ENCODE measurements at places on chromosomes 7 and 10. TPM values are rescaled to one million over a fixed set of nuclear protein-coding genes. Genes with fewer than 3 reads are reported as not detected.

DNA sequence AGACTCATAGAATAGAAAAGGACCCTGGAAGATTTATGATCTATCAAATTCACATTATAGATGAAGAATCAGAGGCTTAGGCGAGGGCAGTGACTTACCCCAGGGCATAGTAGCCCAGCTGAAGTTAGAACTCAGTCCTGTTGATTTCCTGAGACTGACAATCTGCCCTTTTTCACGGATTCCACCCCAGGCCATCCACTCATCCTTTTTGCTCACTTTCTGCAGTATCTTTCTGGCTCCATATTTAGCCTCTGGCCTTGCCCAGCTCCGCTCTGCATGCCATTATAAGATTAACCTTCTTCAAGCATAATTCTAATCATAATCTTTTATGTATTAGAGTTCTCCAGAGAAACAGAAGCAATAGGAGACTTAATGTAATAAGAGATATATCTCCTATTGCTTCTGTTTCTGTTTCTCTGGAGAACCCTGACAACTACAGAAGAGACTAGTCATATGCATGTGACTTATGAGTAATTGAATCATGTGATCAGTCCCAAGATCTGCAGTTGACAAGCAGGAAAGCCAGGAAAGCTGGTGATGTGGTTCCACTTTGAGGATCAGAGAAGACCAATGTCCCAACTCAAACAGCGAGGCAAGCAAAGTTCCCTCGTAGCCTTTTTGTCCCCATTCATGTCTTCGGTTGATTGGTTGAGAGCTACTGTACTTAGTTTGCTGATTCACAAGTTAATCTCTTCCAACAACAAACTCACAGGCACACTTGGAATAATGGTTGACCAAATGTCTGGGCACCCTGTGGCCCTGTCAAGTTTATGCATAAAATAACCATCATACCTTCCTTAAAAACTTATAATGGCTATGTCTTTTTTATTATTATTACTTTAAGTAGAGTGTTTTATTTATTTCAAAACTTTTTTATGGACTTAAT is 412.1 kb downstream of the SUGCT start:
- DNase-seq = no peak

DNA sequence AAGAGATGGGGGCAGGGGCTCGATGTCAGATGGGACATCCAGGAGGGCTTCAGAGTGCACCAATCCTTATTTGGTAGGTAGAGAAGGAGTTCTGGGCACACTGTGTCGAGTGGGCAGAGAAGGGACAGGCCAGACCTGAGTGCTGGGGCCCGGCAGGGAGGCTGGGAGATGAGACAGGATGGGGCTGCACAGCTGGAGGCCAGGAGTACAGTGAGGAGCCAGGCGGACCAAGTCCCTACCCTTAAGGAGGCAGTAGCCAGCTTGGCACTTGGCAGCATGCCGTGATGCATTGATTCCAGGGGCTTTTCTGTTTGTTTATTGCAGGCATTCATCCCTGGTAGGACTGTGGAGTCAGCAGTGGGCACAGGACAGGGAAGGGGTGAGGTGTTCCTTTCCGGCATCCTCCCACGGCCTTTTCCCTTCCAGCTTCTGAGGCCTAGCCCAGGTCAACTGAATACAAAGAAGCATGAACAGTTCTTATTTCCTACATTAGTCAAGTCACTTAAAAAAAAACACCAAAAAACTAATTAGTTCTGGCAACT is 168.8 kb upstream of the CDCA7L start:
- no peak for DNase-seq

GRCh38 chr7:106448992-106449859 is 164.4 kb upstream of the NAMPT start:
- no peak for DNase-seq

DNA sequence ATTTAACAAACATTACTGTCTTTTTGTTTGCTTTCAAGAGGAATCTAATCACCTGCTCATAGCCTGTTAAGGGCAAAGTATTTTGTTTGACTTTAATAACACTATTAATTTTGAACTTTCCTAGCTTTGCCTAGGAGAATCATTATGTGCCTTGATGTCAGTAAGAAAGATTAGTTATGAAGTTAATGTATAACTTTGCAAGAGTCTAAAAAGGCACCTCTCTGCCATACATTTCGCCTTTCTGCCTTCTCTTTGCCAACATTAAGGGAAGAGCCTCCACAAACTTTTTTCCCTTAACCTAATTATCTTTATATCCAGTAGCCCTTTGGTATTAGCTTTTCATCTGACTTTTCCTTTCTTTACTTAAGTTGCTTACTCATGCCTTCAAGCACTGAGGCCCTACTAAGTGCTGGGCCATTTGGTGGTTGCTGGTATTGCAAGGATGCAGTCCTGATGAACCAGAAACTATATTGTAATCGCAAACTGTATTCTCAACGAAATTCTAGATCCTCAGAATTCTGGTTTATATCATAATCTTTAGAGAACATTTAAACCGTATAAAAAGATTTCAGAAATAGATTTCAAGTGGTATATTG is 108.5 kb downstream of the SND1 start:
- no peak for DNase-seq

DNA sequence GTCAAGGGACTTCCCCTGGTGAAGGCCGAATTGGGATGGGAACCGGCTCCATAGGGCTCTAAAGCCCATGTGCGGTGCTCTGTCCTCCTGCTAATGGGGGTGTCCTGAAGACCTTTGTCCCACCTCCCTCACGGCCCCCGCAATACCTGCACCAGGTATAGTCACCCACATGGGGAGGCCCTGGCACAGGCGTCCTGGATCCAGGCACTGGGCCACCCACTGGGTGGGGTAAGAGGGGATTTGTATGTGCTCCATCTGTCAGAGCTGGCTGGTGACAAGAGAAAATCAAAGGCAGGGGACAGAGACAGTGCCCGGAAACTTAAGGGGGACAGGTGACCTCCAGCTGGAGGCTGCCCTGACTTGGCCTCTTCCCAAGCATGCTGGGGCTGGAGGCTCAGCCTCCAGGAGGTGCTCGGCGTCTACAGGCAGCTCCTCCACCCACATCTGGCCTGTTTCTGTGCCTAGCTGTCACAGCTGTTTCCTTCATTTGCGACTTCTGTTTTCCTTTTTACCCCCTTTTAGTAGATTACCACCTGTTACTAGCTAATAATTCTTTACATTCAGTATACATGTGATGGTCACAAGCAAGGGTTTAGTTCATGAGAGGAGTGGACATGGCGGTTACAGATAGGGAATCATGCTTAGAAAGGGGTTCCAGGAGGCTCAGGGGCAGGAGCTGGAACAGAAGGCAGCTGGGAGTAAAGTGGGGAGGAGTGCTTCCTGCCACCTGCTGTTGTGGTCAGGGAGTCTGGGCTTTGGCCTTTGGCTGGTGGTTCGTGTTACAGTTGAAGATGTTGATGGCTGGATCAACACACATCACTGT is 2.3 kb upstream of the CUZD1 start:
- DNase-seq = no peak

DNA sequence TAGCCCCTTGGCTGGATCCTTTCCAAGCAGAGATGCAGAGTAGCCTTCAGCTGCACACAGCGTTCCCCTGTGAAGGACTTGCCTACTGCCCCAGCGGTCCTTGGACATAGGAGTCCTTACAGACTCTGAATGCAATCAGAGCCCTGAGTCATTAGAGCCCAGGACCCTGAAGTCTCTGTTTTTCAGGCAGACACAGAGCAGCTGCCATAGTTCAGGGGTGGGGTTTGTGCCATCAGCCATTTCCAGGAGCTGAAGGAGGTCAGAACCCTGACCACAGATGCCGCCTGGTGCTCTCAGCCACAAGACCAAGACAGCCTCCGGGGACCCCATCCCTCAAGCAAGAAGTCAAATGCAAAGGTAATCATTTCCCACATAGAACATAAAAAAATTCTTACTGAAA is 32.8 kb upstream of the WDFY4 start:
- DNase-seq = no peak

DNA sequence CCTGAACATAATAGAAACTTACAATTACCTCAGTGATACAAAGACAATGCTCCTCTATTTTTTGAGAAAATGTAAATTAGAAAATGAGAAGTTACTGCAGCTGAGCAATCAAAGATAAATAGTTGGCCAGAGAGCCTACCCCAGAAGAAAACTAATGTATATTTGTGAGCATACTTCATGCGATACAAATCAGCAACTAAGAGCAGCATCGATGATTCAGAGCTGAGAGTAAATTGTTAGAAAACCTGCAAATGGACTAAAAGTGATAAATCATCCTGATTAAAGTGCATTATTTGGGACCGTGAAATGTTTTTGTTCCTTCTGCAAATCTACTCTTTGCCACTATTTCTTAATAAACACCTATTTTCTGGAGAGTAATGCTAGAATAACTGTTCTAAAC is 285.7 kb downstream of the PPP1R3A start:
- DNase-seq = no peak

- no peak for DNase-seq
Observed at GRCh38 chr10:78757344-78757925, 311.3 kb upstream of the ZMIZ1 start.

- no peak for DNase-seq
Observed at GRCh38 chr7:916291-916941, 38.1 kb downstream of the ADAP1 start.

GRCh38 chr10:11729790-11730315 is 12.3 kb upstream of the ECHDC3 start:
- DNase-seq = peak; percentile 85

DNA sequence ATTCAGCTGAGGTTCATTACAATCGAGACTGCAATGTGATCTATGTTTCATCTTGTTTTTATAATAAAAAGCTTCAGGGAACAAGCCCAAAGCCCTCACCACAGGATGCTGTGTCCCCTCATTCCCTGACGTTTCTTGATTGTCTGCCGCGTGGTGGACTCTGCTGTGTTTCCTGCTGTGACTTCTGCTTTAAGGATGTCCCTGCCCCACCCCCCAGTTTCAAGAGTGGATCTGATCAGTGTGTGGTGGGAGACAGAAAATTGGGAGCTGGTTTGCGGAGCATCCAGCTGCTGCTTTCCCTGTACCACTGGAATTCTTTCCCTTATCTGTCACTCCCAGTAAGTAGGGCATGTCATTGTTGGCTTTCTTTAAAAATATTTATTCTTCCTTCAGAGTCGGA is 86.2 kb downstream of the CREM start:
- DNase-seq = no peak

GRCh38 chr10:44982496-44982895 is 3.9 kb upstream of the DEPP1 start:
- peak; percentile 81 for DNase-seq

GRCh38 chr7:151838072-151838471 is 38.8 kb downstream of the PRKAG2 start:
- DNase-seq = no peak

GRCh38 chr7:53397911-53398310 is 362.5 kb downstream of the POM121L12 start:
- no peak for DNase-seq

DNA sequence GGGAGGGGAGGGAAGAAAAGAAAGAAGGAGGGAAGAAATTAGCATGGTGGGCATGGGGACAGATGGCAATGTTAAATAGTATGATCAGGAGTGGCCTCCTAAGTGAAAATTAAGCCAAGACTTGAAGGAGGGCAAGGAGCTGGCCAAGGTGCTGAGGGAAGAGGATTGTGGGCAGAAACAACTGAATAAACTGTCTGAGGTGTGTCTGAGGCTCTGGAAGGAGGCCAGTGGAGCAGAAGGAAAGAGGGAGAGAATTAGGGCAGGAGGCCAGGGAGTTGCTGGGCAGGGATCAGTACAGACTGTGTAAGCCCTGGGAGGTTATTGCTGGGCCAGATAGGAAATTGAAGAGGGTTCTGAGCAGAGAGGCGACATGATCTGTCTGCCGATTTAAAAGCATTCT is 40.6 kb upstream of the VKORC1L1 start:
- no peak for DNase-seq

GRCh38 chr10:82821043-82821442 is 946.0 kb downstream of the NRG3 start:
- no peak for DNase-seq

- no peak for DNase-seq
Observed at GRCh38 chr10:21144047-21144446, 246.9 kb upstream of the NEBL start.

DNA sequence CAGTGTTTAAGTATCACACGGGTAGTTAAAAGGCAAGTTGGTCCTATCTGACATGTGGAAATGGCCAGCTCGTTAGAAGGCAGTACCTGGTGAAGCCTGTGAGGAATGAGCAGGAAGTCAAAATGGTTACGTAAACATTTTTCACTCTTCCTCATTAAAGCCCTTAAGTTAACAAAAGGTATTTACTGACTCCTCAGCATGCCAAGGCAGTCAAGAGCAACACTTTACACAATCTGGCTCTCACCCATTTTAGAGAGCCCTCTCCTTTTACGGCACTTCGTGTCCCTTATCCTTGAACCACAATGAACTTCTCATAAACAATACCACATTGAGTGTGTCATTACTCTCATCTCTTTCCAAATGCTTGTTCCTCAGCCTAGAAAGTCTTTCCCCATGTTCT is 11.0 kb upstream of the RSBN1L start:
- no peak for DNase-seq

The EPDR1 gene
- 46.3 TPM for total RNA-seq

The CDK13 gene
- 44.4 TPM for total RNA-seq

The OR2A42 gene
- total RNA-seq = not detected

The PON1 gene
- total RNA-seq = 0.19 TPM

The C10orf53 gene
- not detected for total RNA-seq

The OR2A1 gene
- 0.16 TPM for total RNA-seq

The TET1 gene
- total RNA-seq = 5.7 TPM

The IFIT2 gene
- total RNA-seq = 3.8 TPM

Measured in mesenteric fat pad (tissue), 1 donor.